ENCODE measurements at places on chromosomes 7 and 10. TPM values are rescaled to one million over a fixed set of nuclear protein-coding genes. Genes with fewer than 3 reads are reported as not detected.

The ANKRD1 gene
- not detected for total RNA-seq

The SORCS1 gene
- total RNA-seq: not detected

The MINPP1 gene
- total RNA-seq: 13.1 TPM

The CTAGE4 gene
- 1.0 TPM for total RNA-seq

The VSTM2A gene
- not detected for total RNA-seq

The TMEM26 gene
- total RNA-seq: not detected

The FGF8 gene
- total RNA-seq: not detected

The TAS2R41 gene
- not detected for total RNA-seq

The CYP26C1 gene
- not detected for total RNA-seq

The SCIN gene
- 0.02 TPM for total RNA-seq

The HERPUD2 gene
- total RNA-seq: 35.6 TPM

The COL28A1 gene
- not detected for total RNA-seq

The NUDT13 gene
- total RNA-seq: 0.42 TPM

The FGFR2 gene
- not detected for total RNA-seq

The NKX6-2 gene
- not detected for total RNA-seq

The BTBD16 gene
- total RNA-seq: not detected

The NUTM2E gene
- not detected for total RNA-seq

The PTPRZ1 gene
- total RNA-seq: not detected

The SEMA4G gene
- 0.85 TPM for total RNA-seq
